ENCODE measurements at places on chromosomes 4 and X.

DNA sequence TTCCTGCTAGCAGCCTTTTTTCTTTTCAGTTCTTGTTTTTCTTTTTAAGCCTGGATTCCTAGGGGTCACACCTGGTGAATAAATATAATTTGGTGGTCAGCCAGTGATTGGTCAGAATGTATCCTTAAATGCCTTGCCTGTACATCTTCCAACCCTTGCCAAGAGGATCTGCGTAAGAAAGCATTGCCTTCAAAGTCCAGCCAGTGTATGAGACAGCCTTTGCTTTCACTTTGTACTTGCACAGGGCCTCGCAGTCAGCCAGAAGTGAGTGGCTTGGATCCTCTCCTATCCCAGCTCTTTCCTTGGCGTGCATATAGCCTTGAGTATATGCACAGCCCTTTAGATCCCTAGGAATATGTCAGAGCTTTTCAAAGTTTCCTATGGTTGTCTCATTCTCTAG lies 22.2 kb downstream of the KANTR start:
- DNase-seq = peak; percentile 33

DNA sequence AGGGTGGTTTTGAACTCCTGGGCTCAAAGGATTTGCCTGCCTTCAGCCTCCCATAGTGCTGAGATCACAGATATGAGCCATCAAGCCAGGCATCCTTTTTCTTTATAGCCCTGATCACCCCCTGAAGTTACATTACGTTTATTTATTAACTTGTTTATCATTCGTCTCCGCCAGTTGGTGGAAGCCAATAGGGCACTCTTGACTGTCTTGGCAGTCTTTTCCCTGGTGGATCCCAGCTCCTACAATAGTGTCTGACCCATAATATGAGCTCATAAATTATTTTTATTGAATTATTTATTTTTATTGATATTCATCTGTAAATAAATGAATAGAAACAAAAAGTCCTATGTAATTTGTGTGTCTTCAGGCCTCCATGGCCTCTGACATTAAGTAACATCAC lies 484.3 kb upstream of the FAT1 start:
- no peak for DNase-seq

GRCh38 chrX:144601010-144601409 lies 646.3 kb upstream of the SPANXN1 start:
- DNase-seq = no peak

GRCh38 chrX:16999275-16999674 lies 52.8 kb downstream of the REPS2 start:
- DNase-seq = peak; percentile 29

GRCh38 chr4:85571008-85571407 lies 96.1 kb downstream of the ARHGAP24 start:
- no peak for DNase-seq

DNA sequence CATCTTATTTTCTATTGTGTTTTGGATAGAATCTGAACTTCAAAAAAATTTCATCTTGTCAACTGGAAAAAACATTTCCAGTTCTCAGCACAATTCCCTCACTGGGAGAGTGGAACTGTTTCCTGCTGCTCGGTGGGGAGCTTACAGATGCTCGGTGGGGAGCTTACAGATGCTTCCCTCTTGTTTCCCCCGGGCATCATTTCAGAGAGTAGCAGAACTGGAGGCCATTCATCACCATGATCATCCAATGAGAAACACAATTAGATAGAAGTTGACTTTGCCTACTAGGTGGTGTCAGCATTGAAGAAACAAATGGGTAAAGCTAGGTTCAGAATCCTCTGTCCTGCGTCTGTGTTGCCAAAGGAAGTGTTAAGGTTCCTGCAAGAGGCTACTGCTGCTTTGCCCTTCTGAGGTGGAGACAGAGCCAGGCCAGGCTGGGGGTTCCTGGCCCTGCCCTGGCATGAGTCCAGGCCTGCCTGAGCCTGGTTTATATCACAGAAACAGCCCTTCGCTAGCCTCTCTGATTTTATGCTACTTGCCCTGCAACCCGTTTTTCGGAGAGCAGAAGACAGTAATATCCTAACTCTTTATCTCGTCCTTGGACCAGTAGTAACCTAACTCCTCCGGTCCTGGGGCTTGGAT lies 70.6 kb downstream of the TAPT1 start:
- no peak for DNase-seq

- peak; percentile 70 for DNase-seq
These were observed 133.4 kb downstream of the TBC1D19 start for GRCh38 chr4:26717332-26717731.

DNA sequence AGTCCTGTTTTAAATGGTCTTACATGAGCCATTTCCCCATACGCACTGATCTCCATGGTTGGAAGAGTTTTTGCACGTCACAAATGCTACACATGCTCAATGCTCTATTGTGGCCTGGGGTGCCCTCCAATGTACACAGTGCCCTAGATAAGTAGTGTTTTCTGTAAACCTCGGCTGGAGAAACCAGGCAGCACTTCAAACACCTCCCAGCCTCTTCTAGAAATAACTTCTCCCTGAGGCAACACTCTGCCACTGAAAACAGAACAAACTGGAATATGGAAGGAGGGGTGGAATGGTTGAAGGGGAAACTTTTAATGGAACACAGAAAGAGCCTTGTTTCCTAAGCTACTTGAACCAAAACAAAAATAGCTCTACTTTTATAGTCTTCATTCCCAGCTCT lies 123.9 kb upstream of the CBR4 start:
- DNase-seq = no peak

GRCh38 chr4:100016191-100016590 lies 66.1 kb upstream of the H2AZ1 start:
- DNase-seq = no peak

- DNase-seq = no peak
These were observed 1470.6 kb upstream of the PABPC4L start for GRCh38 chr4:135672202-135672601.

DNA sequence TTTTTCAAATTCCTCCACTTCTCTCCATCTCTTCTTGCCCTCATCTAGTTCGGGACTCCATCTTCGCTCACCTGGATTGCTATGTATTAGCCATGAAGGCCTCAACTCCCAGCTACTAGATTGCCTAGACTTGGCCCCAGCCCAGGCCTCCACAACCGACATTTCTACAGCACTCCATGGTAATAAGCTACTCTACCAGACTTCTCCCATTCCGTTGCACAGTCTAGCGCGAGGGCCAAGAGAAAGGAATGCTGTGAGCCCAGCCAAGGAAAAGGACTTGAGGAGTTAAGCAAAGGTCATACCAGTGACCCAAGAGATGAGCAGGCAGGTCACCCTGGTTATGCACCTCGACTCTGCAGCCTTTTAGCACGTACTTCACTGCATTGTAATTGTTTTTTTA lies 75.6 kb downstream of the SOWAHB start:
- no peak for DNase-seq

DNA sequence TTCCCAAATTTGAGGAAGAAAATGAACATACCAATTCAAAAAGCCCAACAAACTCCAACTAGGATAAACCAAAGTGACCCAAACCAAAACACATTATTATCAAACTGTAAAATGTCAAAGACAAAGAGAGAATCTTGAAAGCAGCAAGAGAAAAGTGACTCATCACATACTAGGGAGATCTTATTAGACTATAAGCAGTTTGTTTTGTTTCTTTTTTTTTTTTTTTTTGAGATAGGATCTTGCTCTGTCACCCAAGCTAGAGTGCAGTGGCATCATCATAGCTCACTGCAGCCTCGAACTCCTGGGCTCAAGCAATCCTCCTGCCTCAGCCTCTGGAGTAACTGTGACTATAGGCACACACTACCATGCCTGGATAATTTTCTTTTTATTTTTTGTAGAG lies 12.6 kb downstream of the C4orf36 start:
- no peak for DNase-seq

DNA sequence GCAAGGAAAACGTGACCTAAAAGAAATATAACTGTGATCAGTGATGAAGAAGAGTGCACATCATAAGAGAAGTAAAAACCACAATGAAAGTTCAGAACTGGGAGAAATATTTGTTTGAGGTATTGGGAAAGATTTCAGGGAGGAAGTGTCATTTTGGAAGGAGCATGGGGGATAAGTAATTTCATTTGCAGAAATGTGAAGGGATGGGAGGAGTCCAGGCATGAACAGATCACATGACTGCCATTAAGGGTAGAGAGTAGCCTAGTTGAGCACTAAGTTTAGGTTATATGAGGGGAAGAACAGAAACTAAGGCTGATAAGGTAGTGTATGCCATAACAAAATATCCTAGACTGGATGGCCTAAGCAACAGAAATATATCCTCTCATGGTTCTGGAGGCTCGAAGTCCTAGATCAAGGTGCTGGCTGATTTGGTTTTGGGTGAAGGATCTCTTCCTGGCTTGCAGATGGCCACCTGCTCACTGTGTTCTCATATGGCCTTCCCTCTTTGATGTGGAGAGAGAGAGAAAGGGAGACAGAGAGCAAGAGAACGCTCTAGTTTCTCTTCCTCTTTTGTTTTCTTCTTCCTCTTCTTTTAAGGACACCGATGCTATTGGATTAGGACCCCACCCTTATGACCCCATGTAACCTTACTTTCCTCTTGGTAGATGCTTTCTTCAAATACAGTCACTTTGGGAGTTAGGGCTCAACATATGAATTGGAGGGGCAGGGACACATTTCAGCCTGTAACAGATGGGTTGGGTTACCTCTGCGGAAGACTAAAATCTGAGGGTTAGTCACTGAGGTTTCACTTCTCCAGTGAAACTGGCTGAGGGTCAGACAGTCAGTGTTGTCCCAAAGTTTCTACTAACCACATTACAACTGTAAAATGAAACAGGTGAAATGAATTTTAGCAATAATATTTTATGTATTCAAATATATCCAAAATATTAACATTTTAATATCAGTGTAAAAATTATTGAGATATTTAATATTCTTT lies 77.9 kb downstream of the EGF start:
- no peak for DNase-seq

- DNase-seq = no peak
These were observed 50.2 kb upstream of the KIT start for GRCh38 chr4:54607521-54607920.

- no peak for DNase-seq
These were observed 35.9 kb downstream of the STK26 start for GRCh38 chrX:132058975-132059374.

- DNase-seq = peak; percentile 54
These were observed 37.2 kb downstream of the GUCY1B1 start for GRCh38 chr4:155795991-155796390.

DNA sequence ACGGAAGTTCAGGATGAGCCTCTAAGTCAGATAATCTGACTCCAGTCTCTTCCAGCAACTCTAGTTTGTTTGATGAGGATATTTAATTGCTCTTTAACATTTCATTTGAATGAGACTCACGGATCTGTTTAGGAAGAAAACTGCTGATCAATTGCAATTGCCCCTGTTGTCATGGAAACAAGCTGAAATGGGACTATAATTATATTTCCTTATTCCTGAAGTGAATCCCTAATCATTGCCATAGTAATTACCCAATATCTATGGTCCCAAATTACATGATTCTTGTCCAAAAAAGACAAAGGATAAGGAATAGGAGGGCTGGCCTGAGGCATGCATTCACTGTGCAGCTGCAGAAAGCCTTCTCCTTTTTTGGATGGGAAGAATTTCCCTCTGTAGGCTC lies 105.3 kb downstream of the AASDH start:
- no peak for DNase-seq

DNA sequence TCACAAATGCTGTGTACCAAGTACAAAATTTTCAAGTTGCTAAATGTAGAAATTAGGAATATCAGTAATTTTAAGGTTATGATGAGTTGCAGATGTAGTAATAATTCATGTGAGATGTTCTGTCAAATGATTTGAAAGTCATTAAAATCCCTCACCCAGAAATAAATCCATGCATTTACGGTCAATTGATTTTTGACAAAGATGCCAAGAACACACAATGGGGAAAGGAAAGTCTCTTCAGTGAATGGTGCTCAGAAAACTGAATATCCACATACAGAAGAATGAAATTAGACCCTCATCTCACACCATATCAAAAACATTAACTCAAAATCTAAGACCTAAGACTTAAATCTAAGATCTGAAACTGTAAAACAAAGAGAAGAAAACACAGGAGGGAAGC lies 12.9 kb upstream of the BMPR1B start:
- no peak for DNase-seq

DNA sequence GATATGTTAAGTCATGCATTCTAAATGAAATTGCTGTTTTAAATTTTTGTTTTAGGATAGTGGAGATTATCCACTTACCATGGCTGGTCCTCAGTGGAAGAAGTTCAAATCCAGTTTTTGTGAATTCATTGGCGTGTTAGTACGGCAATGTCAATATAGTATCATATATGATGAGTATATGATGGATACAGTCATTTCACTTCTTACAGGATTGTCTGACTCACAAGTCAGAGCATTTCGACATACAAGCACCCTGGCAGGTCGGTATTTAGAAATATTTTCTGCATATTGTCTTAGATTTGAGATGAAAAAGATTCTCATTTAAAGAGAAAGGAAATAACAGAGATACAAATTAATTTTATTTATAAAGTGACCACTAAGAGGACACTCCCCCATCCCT lies 83.6 kb downstream of the STAG2 start:
- DNase-seq = no peak

DNA sequence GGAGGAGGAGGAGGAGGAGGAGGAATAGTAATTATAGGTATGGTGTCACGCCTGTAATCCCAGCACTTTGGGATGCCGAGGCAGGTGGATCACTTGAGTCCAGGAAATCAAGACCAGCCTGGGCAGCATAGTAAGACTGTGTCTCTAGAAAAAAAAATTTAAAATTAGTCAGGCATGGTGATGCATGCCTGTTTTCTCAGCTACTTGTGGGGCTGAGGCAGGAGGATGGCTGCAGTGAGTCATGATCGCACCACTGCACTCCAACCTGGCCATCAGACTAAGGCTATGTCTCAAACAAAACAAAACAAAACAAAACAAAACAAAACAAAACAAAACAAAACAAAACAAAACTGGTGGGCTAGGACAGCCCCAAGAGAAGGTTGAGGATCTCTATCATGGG lies 3.0 kb downstream of the STARD8 start:
- DNase-seq = no peak

DNA sequence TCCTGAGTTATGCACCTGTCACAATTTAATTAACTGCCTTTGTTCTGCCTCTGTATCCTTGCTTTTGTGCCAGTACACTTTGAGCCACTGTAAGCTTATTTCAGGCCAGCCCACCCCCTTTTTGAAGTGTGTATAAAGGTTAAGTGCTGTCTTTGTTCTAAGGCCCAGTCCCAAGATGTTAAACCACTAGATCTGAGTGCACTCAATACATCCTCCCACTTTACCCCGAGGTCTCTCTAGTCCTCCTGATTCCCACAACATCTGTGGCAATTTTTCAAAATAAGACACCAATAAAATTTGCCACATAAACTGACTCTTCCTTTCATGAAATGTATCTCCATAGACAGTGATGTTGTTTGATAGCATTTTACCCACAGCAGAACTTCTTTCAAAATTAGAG lies 124.1 kb upstream of the SPIN4 start:
- DNase-seq = no peak

DNA sequence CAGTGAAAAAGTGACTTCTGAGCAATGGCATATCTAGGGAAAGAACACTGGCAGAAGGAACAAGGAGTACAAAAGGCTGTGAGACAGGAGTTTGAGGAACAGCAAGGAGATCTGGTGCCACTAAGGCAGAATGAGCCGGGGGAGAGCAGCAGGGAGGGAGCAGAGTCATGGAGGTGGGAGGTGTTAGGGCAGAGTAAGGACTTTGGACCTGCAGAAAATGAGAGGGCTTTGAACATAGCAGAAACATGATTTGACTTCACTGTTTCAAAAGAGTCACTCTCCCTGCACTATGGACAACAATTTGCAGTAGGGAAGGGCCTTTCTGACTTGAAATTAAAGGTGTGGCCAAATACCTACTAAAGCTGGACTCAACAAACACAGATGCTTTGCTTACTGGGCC lies 356.2 kb downstream of the ADGRL3 start:
- DNase-seq = no peak
